Stimulated activated CD4-positive, alpha-beta T cell treated with anti-CD3 and anti-CD28 coated beads, Interleukin-15, amount 100 ng/mL, for 1 hour (primary cell): ENCODE measurements at places on chromosomes 12 and 14.

GRCh38 chr14:86613786-86614185 lies 1083.8 kb downstream of the FLRT2 start:
- DNase-seq, result no peak

DNA sequence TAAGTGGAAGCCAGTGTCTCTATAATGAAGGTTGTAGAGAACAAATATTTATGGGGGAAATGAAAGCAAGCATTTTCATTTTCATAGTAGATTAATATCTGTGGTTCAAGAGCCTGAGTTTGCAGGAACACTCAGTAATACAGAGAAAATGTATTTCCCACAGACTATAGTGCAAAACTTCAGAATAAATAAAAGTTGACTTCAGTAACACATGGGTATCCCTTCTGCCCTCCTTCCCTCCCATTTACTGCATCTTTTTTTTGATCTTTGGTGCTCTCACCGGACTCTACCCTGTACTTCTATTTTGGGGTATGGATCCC lies 75.3 kb upstream of the AMN1 start:
- no peak for DNase-seq

DNA sequence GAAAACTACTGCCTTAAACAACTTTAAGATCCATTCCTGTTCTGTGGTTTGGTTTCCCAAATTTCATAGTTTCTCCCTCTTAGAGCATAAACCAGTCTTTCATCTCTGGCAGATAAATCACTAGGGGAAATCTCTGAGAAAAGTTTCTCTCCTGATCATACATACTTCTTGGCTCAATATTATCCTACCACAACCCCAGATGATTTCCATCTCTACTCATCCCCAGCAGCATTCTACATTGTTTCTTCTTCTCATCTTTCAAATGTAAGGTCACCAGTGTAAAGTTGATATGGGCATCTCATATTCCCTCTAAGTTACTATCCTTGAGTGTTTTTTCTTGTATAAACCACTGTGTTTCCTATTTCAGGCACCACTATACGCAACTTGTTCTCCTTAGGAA lies 45.9 kb upstream of the PLEKHG7 start:
- no peak for DNase-seq

GRCh38 chr12:21551841-21552465 lies 25.9 kb downstream of the SPX start:
- no peak for DNase-seq

- no peak for DNase-seq
Measured at GRCh38 chr12:1815814-1816729, 4.3 kb upstream of the LRTM2 start.

- DNase-seq, result no peak
Measured at GRCh38 chr12:2358986-2359658, 306.3 kb downstream of the CACNA1C start.

GRCh38 chr12:108750526-108750925 lies 19.2 kb upstream of the CORO1C start:
- no peak for DNase-seq

- DNase-seq, result no peak
Measured at GRCh38 chr12:131799828-131800593, 28.2 kb upstream of the MMP17 start.

DNA sequence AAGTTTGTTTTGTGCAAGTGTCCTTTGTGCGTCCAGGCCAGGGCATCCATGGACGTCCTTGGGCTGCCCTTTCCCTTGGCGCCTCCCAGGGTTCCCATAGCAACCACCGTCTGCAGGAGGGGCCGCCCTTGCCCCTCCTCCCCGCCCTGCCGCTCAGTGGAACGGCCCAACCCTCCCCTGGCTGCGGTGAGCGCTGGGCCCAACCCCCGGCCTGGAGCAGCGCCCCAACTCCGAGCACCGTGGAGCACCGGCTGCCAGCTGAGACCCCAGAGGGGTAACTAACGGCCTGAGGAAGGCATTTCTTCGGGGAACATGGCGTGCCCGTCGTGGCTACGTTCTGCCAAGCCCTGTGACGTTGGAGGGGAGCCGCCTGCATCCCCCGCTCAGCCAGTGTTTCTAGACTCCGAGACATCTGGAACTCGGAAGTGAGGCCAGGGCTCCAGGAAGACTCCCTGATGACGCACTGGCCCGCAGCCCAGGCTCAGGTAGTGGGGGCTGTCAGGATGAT lies 5.3 kb upstream of the ACACB start:
- peak; percentile 26 for DNase-seq

GRCh38 chr12:14514946-14515345 lies 52.7 kb downstream of the PLBD1 start:
- DNase-seq, result no peak

DNA sequence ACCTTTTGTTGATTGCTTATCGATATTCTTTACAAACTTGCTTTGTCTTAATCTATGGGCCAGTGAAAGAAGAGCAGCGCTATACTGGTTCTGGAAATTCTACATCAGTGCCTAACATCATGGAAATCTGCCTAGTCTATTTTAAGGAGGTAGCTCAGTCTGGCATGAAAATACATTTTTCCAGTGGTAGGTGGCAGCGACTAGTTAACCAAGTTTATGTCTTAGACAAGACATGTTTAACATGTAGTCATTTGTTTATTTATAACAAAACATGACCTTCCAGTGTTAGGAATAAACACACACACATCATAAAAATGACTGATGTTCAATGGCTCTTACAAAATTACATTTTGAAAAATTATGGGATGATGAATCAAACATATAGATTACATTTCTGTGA lies 336.0 kb upstream of the SOX5 start:
- DNase-seq, result no peak

DNA sequence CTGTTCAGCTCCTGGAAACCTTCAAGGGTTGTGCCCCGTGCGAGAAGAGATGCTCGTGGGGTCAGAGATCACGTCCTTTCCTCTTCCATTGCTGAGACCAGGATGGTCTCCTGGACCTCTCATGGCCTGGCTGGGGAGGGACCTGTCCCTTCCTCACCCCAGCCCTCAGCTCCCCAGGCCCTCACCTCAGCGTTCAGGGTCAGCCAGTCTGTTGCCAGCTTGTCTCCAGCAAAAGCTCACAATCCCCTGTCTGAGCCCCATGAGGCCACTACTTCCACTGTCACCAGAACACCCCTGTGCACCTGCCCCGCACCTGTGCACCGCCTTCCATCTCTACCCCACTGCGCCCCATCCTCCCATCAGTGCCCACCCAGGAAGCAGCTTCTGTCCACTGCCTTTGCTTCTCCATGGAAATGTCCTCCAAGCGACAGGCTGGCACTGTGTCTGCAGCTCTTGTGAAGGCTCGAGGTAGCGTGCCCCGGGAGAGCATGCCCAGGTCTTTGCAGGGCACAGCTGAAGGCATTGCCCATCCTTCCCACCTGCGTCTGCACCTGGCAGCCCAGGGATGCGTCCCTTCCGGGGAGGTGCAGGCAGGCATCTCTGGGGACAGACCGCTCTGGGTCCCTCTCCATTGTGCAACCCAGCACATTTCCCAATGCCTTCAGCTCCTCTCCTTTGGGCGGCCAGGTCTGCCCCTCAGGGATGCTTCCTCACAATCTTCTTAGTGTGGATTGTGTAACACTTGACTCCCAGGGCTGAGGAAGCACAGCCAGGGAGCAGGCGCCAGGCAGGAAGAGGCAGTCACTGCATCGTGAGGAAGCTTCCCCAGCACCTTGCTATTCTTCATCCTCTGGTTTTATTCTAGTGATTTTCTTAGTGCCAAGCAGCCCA lies 179.6 kb downstream of the ADGRD1 start:
- no peak for DNase-seq

- no peak for DNase-seq
Measured at GRCh38 chr12:111428728-111429175, 23.0 kb downstream of the SH2B3 start.

GRCh38 chr12:45351921-45352670 lies 136.2 kb downstream of the ANO6 start:
- DNase-seq, result no peak
